ENCODE measurements at places on chromosomes 2 and 18.
A peak's percentile ranks its signal among the peaks of the same experiment; 100 is the strongest.

DNA sequence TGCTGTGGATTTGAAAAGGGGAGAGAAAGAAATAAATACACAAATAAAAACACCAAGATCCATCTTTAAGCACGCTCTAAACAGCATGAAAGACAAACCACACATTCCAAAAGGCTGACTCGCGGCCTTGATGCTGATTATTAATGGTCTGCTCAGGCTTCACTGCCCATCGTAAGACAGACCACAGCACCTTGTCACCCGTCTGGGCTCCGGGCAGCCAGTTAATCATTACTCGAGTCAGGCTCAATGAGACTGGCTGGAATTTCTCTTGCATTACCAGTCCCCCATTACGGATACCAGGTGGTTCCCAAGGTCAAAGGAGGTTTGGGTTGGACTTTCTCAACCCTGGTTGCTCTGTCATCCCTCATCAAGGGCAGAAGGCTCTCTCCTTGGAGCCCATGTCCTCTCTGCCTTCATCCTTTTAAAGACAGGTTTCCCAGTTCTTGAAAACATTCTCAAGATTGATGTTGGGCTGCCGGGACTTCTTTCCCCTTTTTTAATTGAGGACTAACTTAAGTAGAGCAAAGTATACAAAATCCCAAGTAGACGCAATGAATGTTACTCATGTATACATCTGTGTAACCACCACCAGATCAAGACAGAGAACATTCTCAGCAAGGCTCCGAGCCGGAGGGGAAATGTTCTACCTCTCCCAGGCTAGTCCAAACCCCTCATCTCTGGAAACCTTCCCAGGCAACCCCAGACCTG is 8.1 kb downstream of the SMAD7 start:
- DNase-seq: peak; percentile 98

GRCh38 chr2:101517758-101518271 is 42.9 kb upstream of the RFX8 start:
- DNase-seq: peak; percentile 78

GRCh38 chr2:133437492-133437891 is 130.8 kb downstream of the NCKAP5 start:
- DNase-seq: no peak

DNA sequence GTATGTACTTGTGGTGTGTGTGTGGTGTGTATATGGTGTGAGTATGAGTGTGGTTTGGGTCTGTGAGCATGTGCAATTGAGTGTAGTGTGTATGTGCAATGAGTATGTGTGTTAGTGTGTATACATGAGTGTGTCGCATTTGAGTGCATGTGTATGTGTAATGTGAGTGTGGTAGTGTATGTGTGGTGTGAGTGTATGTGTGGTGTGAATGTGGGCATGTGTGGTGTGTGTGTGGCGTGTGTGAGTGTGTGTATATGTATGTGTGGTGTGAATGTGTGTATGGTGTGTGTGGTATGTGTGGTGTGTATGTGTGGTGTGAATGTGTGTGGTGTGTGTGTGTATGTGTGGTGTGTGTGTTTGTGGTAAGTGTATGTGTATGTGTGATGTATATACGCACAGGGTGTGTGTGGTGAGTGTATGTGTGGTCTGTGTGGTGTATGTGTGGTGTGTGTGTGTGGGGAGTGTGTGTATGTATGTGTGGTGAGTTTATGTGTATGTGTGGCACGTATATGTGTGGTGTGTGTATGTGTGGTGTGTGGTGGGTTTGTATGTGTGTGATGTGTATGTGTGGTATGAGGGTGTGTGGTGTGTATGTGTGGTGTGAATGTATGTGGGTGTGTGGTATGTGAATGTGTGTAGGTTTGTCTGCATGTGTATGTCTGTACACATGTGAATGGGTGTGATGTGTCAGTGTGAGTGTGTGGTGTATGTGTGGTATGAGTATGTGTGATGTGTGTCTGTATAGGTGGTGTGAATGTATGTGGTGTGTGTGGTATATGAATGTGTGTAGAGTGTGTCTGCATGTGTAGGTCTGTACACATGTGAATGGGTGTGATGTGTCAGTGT is 123.4 kb downstream of the DOCK10 start:
- DNase-seq: no peak

DNA sequence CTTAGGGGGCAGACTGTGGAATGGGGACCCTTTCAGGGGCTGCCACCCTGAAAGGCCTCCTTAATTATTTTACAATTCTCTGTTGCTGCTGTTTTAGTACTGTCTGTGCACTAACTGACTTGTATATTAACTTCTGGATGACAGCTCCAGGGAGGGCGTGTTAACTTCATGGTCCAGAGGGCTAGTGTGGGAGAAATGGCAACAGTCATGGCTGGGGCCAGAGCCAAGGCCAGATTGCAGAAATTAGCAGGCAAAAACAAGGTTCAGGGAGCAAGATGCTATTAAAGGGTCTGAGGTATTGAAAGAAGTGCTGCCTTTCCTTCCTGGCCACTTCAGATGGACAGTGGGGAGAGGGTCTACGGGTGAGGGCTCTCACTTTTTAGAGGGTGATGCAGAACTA is 9.1 kb downstream of the WIPF1 start:
- DNase-seq: no peak

- no peak for DNase-seq
Observed at GRCh38 chr2:235911633-235912233, 256.5 kb downstream of the GBX2 start.

- peak; percentile 67 for DNase-seq
Observed at GRCh38 chr2:9144617-9145016, 62.0 kb upstream of the ASAP2 start.

- DNase-seq: no peak
Observed at GRCh38 chr2:212154477-212154878, 384.1 kb downstream of the ERBB4 start.

DNA sequence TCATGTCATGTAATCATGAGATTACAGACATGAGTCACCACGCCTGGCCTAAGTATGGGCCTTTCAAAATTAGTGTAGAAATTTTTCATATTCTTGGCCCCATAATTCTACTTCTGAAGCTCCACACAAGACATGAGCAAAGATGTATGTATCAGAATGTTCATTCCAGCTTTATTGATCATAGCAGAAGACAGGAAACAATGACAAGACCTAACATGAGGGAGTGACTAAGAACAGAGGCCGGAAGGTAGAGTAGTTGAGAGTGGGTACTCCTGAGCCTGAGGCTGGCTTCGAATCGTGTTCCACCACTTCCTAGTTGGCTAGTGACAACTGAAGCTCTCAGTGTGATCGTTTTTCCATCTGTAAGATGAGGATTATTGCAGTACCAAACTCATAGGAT is 89.3 kb downstream of the ARMC9 start:
- no peak for DNase-seq

- DNase-seq: peak; percentile 22
Observed at GRCh38 chr2:29042561-29043075, 31.7 kb downstream of the PCARE start.

DNA sequence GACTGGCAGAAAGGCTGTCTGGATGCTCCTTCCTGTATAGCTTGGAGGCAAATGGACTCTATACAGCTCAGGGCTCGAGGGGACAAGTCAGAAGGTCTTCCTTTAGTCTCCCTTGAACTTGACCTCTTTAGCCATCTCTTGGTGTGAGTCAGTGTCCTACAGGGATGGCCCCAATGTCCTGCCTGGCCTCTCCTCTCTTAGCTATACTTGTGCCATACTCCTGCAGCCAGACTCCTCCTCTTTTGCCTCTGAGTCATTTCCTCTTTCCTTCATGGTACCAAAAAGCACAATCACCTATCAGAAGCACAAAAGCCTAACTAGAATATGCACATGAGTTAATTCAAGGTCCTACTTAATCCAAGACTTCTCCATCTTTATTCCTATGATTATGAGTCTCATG is 112.7 kb downstream of the XRCC5 start:
- DNase-seq: no peak

- DNase-seq: peak; percentile 57
Observed at GRCh38 chr2:170361090-170361936, 183.4 kb downstream of the MYO3B start.

GRCh38 chr18:54330768-54331548 is 26.7 kb downstream of the STARD6 start:
- DNase-seq: no peak

DNA sequence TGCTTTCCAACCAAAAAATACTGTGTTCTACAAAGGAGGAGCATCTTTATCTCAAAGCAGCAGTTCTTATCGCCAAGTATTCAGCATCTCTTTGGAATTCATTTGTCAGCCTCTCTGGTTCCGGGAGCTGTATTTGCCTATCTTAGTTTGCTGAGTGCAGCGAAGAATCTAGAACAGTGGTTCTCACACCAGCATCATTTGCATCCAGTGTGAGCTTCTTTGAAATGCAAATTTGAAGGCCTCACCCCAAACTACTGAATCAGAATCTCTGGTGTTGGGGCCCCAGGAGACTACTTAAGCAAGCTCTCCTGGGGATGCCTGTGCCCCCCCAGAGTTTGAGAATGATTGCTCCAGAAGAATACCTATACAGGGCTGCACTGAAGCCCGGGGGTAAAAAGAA is 1.5 kb upstream of the PTPN2 start:
- DNase-seq: no peak

- no peak for DNase-seq
Observed at GRCh38 chr2:199509403-199509802, 51.7 kb upstream of the SATB2 start.

DNA sequence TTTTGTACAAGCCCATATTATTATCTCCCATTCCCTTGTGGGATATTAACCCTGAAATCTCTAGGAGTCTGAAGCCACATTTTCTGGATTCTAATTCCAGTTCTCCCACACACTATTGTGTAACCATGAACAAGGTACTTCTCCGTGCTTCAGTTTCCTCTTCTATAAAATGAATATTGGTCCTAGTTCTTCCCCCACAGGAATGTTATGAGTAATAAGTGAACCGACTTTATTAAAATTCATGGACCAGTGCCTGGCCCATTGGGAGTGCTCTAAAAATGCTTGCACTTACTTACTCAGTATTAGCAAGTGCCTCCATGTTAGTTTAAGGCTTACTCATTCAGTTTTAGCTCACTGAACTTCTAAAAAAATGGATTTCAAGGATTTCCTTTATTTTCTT is 1.4 kb upstream of the ACMSD start:
- peak; percentile 93 for DNase-seq

DNA sequence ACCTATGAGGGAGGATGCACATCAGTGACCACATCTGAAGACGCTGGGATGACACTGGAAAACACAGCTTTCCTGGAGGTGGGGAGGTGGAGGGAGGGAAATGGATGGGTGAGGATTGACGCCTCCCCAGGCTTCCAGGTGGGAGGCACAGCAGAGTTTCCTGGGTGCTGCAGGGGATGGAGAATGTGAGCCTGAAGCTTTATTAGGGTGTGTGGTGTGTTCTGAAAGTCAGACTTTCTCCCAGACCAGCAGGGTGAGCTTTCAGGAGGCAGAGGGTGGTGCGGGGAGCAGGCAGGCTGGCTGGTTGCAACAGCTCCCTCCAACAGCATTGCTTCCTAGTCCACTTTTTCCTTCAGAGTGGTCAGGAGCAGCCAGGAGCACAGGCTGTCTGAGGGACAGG is 263.1 kb downstream of the CELF4 start:
- no peak for DNase-seq

DNA sequence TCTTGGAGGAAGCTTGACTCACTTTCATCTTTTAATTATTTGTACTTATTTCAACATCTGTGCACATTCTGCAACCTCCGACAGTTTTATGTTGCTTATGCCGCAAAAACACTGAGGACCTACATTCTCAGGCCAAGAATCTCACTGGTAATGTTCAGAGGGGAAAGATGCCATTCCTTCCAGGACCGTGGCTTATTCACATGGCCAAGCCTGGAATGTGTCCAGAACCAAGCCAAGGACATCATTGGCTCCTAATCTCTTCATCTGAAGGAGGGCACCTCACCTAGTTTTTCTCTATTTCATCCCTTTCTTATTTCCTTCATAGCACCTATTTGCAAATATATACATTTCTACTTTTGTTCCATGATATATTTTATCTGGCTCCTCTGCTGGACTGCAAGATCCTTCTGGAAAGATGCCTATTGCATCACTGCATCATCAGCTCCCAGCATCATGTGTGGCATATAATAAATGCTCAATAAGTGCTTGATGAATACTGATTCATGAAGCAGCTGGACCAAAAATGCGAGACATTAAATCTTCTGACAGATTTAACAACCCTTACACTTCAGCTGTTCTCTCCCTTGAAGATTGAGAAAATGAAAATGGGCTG is 377.1 kb downstream of the TNS1 start:
- peak; percentile 85 for DNase-seq

GRCh38 chr2:145601361-145601925 is 1081.5 kb upstream of the ZEB2 start:
- DNase-seq: no peak
